ENCODE measurements at places on chromosomes 5 and 9.

DNA sequence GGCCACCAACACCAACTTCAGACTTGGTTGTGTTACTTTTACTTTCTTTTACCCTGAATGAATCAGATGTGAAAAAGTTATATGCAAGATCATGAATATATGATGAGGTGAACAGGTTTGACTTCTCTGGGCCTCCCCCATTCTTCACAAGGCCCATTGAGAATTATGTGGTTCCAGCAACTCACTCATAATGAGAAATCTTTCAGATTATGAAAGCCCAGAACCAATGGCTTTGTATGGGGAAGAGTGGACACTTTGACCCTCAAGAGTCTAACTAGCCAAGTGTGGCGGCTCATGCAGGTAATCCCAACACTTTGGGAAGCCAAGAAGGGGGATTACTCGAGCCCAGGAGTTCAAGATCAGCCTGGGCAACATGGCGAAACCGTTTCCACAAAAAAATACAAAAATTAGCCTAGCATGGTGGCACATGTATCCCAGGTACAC lies 16.1 kb upstream of the LNPEP start:
- DNase-seq = no peak

DNA sequence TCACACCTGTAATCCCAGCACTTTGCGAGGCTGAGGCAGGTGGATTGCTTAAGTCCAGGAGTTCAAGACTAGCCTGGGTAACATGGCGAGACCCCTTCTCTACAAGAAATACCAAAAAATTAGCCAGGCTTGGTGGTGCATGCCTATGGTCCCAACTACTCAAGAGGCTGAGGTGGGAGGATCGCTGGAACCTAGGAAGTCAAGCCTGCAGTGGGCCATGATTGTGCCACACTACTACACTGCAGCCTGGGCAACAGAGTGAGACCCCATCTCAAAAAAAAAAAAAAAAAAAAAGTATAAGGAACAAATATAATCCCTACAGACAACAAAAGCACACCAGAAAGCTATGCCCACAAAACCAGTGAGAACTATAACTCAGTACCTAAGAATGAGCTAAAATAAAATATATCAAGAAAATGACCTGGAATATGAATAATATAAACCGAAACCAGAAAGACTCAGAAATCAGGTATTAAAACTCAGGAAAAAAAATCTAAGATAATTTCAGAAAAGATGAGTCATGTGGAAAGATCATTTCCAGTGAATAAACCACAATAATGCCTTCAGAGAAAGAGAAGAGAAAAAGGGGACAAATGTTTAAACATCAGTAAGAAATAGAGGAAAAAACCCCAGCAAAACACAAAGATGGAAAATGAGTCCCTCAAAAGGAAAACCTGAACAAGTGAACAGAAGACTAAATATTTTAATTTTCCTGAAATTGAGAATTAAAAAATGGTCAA lies 57.4 kb downstream of the GOLPH3 start:
- DNase-seq = no peak

DNA sequence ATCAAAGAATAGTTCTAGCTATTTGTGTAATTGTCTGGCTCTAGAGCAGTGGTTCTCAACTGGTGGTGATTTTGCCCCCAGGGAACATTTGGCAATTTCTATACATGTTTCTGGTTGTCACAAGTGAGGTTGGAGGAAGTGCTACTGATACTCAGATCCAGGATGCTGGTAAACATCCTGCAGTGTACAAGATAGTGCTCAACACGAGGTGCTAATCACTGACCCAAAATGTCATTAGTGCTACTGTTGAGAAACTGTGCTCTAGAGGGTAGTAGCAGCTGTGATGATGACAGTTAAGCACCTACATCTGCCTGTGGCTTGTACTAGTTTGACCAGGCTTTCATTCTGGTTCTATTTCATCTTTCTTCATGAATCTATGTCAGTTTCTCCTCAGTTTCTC lies 22.1 kb downstream of the LRRC19 start:
- DNase-seq = no peak

DNA sequence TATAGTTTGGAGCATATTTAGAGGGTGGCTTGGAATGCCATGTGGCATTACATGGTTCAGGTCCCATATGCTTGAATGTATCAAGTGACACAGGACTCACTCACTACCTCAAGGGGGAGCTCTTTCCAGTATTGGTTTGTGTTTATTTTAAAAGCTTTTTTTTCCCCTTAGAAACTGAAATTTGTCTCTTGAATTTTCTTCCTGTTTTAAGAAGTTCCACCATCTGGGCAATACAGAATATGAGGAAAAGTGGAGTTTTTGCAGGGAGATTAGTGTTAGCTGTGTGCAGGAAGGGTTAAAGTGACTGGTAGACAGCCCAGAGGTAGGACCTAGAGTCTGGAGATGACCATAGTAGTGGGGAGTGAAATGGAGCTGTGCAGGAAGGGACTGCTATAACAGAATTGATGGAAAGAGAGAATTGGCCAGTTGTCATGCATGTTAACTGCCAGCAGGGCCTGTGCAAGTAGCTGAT lies 36.6 kb downstream of the CTNNA1 start:
- no peak for DNase-seq

DNA sequence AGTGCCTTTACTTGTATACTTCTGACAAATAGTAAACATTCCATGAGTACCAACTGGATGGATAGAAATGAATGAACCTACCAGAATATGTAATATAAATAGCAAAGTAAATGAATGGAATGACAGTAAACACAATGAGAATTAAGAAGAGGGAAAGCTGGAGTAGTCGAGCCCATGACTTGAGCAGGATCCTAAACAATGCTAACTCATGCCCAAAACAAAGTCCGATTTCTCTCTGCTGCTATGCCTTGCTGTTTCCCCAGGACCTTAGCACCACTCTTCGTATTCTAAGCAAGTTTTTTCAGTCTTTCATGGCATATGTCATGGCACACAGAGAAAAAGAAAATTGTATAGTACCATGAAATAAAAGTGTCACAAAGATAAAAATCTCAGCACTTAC lies 1.8 kb downstream of the XPA start:
- no peak for DNase-seq

- DNase-seq = peak; percentile 12
These were observed 14.2 kb downstream of the NDUFAF2 start for GRCh38 chr5:60959156-60959555.

DNA sequence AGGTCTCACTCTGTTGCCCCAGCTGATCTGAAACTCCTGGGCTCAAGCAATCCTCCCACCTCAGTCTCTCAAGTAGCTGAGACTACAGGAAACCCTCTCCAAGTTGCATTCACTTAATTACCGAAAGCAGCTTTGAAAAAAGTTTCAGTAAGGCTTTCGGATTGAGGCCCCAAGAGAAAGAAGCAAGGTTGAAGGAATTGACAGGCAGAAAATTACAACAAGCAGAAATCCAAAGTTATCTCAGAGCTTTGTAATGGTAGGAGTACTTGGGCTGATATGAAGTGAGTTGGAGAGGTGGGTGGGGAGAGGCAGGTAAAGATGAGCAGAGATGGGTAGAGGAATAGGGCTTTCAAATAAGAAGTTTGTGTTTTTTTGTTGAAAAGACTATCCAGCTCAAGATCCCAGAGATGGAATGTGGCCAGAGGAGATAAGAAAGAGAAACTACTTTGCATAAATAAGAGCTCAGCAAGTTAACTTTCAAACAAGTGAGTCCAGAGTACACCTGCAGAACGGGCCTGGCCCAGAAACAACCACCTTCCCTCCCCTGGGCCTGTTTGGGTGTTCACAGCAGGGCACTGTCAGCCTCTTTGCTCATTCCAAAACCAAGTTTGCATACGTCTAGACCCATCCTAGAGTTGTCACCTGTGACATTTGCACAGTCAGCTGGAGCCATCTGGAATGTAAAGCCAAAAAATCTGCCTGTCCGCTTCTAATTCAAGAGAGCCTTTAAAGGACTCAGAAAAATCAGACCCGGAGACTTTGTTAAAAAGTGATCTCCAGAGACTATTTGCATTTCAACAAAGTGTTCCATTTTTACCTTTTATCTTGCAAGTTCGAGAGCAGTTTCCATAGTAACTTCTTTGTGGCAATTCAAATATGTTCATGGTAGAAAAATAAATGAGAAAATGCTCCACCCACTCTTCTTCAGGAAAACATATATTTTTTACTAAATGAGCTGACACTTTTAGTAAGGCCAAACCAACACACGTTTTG lies 2.2 kb upstream of the CLINT1 start:
- no peak for DNase-seq

GRCh38 chr9:18768951-18769622 lies 263.9 kb downstream of the SAXO1 start:
- DNase-seq = no peak

GRCh38 chr9:114355821-114356220 lies 26.2 kb downstream of the ORM2 start:
- no peak for DNase-seq

- no peak for DNase-seq
These were observed 78.1 kb downstream of the PHF2 start for GRCh38 chr9:93654351-93654961.

DNA sequence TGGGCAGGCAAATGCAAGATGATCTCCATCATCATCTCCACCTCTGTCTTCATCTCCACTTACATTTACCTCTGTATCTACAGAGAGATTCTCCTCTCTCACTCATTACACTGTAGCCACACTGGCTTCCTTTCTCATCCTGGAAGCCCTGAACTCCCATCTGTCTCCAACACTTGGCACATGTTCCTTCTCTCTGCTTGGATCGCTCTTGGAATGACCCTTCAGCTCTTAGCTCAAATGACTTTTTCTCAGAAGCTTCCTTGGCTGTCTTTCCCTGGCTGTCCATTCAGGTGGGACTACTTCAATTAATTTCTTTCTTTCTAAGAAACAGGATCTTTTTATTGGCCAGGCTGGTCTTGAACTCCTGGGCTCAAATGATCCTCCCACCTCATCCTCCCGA lies 120.0 kb upstream of the KLF4 start:
- no peak for DNase-seq

DNA sequence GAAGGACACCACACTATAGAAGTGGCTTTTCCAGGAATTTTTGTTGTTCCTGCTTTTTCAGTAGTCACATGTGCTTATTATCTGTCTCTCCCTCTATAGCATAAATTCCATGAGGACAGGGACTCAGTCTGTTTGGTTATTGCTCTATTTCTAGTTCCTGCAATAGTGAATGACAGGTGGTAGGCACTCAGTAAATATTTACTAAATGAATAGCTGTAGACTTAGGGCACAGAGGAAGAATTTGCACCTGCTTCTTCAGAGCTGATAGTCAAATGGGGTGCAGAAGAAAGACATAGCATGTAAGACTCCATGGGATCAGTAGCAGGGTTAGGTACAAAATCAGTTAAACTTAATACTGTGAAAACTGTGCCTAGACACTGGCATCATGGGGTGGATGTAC lies 580.2 kb downstream of the CCDC171 start:
- no peak for DNase-seq

GRCh38 chr5:116492016-116492623 lies 82.5 kb downstream of the SEMA6A start:
- DNase-seq = peak; percentile 95

DNA sequence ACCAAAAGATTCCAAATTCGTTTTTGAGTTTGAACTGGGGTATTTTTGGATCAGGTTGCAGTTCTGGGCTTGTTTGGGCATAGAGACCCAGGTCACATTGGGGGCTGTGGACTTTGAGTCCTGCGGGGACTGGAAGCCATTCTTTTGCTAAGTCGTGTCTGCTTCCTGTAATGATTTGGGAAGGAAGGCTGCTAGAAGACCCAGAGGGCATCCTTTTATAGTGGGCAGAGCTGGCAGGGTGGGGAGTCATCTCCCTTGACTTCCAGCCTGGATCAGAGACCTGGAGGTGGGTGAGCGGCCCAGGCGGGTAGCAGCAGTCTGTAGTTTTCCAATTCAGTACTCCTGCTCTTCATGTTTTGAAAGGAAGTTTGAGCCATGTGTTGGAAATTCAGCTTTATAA lies 11.3 kb downstream of the ZNF618 start:
- no peak for DNase-seq

GRCh38 chr5:31232273-31232888 lies 38.9 kb downstream of the CDH6 start:
- DNase-seq = peak; percentile 50

- DNase-seq = peak; percentile 32
These were observed 33.9 kb upstream of the TRIO start for GRCh38 chr5:14109041-14109747.

- no peak for DNase-seq
These were observed 49.8 kb upstream of the IER5L start for GRCh38 chr9:129227843-129228189.

- no peak for DNase-seq
These were observed 54.6 kb downstream of the MEGF9 start for GRCh38 chr9:120659676-120660075.

DNA sequence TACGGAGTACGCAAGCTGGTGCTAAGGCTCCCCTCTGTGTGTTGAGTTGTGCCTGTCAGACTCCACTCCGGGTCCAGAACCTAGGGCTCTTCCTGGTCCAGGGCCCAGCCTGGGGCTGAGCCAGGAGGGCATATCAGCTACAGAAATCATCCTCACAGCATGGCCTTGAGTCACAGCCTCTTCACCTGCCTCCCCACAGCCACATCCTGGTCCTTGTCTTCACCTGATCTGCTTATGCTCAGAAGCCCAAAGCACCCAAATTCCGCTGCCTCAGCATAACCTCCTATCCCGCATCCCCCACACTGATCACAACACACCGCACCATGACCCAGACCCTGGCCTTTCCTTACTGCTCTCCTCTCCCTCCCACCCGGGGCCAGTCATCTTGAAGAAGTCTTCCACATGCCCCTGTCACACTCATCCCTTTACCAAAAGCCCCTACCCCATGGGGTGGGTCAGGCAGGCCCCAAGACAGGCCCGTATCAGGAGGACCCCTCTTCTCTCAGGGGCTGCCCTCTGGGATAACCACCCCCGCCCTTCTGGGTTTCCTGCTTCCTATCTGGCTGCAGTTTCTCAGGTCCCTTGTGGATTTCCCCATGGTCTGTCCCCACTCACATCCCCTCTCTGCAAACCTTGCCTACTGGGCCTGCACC lies 1.3 kb upstream of the IL3 start:
- DNase-seq = no peak

DNA sequence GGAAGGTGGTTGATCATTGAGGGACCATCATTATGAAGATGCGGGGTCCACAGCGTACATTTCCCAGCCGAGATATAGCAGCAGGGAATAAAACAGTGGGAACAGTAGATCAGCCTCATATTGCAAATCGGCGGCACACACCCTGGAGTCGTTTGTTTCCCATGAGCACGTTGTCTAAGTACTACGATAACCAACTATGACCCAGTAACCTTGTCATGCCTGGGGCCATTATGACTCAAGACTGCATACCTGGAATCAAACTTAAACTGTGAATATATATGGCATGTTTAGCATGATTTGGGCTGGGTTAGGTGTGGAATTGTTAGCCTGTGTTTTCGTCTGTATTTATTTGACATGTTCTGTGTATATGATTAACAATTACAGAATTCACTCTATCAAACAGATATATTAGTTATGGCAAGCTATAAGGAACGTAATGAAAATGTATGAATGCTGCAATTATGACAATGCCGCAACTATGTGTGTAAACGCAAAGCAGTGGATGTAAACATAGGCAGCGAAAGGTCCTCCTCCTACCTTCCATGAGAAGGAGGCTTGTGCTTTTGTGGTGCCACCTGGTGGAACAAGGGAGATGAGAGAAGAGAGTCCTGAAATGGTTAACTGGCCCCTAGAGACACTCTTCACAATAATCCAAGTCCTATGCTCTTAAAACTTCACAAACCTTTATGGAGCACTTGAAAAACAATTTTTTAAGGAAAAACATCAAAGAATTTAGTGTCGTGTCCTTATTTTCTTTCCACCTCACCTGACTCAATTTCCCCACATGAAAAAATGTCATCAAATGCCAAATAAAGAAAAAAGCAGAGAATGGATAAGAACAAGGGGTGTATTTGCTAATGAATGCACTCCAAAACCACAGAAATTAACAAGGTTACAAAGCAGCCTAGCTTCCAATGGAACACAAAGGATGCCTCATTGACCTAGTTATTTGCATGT lies 47.1 kb downstream of the SEMA5A start:
- no peak for DNase-seq

All from astrocyte of the cerebellum (primary cell).